ENCODE measurements at places on chromosomes 13 and 19.

GRCh38 chr13:21548577-21548976 is 55.4 kb downstream of the MICU2 start:
- no peak for DNase-seq

GRCh38 chr13:39536906-39537305 is 66.1 kb downstream of the LHFPL6 start:
- no peak for DNase-seq

- DNase-seq = no peak
Measured at GRCh38 chr19:36773223-36773579, 594 bp upstream of the ZNF850 start.

GRCh38 chr13:40963927-40964326 is 55.2 kb downstream of the ELF1 start:
- DNase-seq = peak; percentile 42

DNA sequence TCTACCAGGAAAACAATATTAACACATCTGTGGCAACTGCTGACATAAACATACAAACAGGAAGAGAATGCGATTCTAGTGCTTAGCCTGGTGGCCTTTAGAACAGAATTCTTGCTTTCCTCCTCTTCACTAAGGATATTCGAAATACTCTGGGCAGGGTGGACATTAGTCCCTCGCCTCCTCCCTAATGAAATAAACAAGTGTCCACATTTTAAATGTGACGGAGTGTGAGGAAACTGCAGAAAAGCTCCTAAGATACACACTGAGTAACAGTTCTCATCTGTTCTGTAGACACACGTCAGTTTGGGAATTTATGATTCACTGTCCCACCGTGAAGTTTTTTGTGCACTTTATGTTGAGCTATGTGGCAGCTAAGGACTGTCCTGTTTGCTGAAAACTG is 639 bp downstream of the STARD13 start:
- DNase-seq = no peak

DNA sequence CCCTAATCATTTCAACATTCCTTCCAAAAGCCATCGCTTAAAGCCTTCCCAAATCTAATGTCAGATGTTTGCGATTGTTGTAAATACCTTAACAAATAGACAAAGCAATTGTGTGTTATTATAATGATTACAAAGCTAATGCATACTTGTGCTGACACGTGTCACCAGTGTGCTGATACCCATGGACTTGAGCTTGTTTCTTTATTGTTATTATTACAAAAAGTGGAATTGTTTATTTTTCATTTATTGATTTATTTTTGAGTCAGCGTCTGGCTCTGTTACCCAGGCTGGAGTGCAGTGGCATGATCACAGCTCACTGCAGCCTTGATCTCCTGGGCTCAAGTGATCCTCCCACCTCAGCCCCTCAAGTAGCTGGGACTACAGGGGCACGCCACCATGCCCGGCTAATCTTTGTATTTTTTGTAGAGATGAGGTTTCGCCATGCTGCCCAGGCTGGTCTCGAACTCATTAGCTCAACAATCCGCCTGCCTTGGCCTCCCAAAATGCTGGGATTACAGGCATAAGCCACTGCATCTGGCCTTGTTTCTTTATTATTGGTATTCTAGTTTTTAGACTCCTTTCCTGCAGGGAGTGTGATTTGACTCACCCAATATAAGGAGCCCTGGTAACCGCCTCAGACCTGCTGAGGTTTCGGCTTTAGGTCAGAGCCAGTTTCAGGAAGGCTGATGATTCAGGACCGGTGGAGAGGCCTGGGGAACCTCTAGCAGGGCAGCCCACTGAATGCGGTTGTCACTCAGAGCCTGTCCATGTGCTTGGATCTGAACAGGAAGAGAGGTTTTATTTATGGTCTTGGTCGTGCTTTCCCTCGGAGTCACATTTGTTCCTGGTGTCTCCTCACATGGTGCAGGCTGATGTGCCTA is 2.1 kb upstream of the FBXO17 start:
- DNase-seq = no peak

- no peak for DNase-seq
Measured at GRCh38 chr19:7650148-7650547, 13.2 kb downstream of the STXBP2 start.

DNA sequence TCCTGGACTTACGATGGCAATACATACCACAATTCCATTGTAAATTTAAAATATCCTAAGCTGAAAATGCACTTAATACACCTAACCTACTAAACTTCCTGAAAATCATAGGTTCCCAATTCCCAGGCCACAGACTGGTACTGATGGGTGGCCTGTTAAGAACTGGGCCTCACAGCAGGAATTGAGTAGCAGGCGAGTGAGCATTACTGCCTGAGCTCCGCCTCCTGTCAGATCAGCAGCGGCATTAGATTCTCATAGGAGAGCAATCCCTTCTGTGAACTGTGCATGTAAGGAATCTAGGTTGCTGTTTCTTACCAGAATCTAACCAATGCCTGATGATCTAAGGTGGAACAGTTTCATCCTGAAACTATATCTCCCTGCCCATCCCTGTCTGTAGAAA is 1670.2 kb upstream of the PCDH20 start:
- no peak for DNase-seq

All from AG08395 (cell line).